B cell (primary cell): ENCODE measurements at places on chromosomes 2 and 18. TPM values are rescaled to one million over a fixed set of nuclear protein-coding genes. Genes with fewer than 3 reads are reported as not detected.

DNA sequence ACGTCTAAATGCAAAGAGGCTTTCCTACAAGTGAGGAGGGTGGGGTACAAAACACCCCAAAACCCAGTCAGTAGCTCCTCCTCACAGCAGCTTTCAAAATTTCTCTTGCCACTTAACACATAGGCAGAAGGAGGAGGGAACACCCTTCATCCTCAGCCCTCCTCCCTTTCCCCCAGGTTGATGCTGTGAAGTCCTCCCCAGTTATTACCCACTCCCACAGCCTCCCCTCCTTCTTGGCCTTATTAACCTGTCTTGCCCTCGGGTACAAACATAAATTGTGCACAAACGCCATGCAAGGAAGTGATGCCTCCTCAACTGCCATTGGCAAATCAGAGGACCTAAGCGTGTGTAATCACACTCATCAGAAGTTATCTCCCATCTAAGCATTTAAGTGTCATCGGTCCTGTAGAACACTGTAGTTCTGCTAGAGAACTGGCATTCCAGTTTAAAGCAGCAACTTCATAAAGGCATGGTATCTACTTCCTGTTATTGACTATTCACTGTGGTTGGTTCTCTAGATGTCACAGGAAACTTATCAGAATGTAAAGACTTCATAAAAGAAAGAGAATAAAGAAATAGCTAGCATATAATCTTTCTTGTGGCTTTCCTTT is at the start of gene DSC1:
Gene DSC1, minus strand, starts transcription at position 32 of the 611 bp plus-strand sequence. CDS start 262 bp downstream, outside the sequence.
- H3K27me3 ChIP-seq = no peaks in the 10 kb centered on the region
- H3K36me3 ChIP-seq = no peaks in the 10 kb centered on the region
- DNase-seq = no peak
- H3K27ac ChIP-seq = no peak within 1 kb of the TSS

DNA sequence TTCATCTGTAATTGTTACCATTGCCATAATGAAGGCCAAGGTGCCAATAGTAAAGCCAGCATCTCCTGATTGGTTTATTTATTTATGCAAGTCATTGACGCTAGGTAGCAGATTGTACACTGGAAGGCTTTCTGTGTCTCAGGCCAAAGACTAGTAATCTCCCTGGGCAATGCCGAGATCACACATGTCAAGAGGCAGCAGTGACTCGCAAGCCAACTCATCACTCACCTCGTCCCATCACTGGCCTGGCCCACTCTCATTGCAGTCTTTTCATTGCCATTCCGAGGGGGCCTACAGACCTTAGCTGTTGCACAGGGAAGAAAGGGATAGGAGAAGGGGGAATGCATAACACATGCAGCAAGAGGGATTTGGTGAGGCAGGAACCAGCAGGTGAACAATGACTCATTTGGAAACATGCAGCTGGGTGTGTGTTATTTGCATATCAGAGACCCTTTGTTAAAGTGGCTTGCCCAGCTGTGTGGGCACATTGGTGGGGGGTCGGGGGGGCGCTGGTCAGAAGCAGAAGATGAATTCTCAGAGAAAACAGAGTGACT is 448.7 kb upstream of the HNRNPA3 start:
- H3K4me1 ChIP-seq = no peaks in the 10 kb centered on the region
- no peaks in the 10 kb centered on the region for H3K27me3 ChIP-seq
- no peaks in the 10 kb centered on the region for H3K36me3 ChIP-seq
- H3K27ac ChIP-seq = no peak overlapping the region
- DNase-seq = no peak

The DUSP19 gene
- 1.7 and 2.0 TPM in 2 replicates for total RNA-seq

The HDAC4 gene
- 46.0 and 48.4 TPM in 2 replicates for total RNA-seq
